Stimulated activated CD4-positive, alpha-beta T cell treated with anti-CD3 and anti-CD28 coated beads, Interleukin-15, amount 100 ng/mL, for 48 hours (primary cell): ENCODE measurements at places on chromosomes 16 and 17.

- no peak for DNase-seq
These were observed 27.3 kb downstream of the CD300LG start for GRCh38 chr17:43874293-43874692.

GRCh38 chr16:31785126-31785525 is 88.5 kb upstream of the ZNF267 start:
- DNase-seq: no peak

DNA sequence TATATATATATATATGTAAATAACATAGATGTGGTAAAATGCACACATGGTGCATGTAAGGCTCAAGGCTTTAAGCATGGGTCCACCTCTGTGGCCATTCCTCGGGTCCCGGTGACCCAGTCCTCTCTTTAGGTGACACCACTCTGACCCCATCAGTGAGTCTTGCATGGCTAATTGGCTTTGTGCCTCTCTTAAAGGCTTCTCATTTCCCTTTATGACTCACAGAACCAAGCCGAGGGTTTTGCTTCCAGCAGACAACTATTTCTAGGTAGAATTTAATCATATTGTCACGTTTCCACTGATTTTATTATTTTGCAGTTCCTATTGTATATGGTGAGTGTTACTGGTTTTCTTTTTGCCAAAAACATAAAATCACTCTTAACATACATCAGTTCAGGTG is 59.7 kb downstream of the PLCG2 start:
- DNase-seq: no peak

DNA sequence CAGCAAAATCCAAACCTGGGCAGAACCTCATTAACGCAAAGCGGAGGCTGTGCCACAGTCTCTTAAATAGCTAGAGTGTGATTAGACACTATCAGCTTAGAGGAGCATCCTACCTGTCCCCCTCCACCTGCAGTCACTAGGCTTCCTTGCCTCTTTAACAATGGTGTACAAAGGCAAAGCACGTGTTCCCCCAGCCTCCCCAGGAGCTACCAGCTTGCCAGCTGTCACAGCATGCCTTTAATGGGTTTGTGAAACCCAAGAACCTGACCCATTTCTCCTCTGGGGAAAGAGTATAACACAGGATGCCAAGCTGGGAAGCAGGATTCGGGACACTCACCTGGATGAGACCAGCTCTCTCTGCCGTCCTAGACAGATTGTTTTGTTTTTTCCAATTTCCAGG is 37.2 kb upstream of the TBX2 start:
- no peak for DNase-seq

DNA sequence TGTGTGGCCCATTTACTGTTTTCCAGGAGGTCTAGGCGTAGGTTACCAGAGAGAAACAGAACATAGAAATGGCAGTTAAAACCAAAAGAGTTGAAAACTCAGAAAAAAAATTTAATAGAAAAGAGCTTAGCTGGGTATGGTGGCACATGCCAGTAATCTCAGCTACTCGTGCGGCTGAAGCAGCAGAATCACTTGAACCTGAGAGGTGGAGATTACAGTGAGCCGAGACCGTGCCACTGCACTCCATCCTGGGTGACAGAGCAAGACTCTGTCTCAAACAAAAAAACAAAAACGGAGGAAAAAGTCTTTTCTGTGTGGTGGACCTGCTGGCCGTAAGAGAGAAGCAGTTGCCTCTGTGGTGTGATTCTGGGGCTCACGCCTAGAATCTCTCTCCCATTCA is 35.8 kb downstream of the MRTFB start:
- DNase-seq: no peak

DNA sequence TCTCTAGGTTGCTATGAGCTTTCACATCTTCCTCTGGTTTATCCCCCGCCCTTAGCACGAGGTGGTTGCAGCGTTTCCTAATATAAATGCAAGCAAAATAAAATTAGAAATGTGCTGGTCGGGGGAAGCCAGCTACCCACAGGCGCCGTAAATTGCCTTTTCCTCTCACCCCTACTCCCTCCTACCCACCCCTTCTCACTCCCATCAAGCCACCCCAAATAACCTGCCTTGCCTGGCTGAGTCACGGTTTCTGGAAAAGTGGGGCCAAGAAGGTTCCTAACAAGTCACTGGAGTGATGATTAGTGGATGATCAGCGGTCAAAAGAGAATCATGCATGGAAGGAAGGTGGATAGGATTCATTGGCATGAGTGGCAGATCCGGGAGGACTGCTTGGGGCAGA is 120.9 kb upstream of the RBFOX1 start:
- no peak for DNase-seq

GRCh38 chr16:4675864-4676786 is 17.2 kb upstream of the NUDT16L1 start:
- DNase-seq: peak; percentile 54

DNA sequence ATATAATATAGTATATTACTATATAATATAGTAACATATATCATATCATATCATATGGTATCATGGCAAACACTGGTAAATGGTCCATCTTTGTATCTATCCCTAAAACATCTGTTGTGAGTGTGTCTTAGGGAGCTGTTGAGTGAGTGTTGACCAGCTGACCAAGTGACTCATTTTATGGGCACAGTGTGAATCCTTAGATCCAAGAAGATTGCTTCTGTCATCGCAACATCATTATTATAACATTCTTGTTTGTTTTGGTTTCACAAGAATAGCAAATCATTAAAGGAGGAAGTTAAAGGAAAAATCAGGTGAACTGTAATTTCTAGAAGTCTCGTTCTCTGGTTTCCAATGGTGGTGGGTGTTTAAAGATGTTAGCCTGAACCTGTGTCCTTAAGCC is 11.7 kb upstream of the MAF start:
- no peak for DNase-seq

GRCh38 chr16:86584726-86585721 is 6.7 kb downstream of the FOXL1 start:
- DNase-seq: no peak

DNA sequence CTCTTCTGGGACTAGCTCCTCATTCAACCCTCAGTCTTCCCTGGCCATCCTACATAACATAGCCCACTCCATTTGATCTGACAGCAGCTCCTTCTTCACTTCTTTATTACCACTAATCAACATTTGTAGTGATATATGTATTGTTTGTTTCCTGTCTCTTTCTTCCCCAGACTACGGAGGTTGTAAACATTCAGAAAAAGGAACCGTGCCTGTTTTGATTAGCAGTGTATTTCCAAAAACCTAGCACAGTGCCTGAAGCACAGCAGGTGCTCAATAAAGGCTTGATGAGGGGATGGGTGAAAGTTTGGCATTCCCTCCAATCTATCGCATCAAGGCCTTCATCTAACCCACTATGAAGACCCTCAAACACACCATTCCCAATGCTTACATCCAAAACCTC is 150.8 kb downstream of the XYLT1 start:
- no peak for DNase-seq

- DNase-seq: no peak
These were observed 11.9 kb downstream of the CHD9NB start for GRCh38 chr16:53040788-53041187.

DNA sequence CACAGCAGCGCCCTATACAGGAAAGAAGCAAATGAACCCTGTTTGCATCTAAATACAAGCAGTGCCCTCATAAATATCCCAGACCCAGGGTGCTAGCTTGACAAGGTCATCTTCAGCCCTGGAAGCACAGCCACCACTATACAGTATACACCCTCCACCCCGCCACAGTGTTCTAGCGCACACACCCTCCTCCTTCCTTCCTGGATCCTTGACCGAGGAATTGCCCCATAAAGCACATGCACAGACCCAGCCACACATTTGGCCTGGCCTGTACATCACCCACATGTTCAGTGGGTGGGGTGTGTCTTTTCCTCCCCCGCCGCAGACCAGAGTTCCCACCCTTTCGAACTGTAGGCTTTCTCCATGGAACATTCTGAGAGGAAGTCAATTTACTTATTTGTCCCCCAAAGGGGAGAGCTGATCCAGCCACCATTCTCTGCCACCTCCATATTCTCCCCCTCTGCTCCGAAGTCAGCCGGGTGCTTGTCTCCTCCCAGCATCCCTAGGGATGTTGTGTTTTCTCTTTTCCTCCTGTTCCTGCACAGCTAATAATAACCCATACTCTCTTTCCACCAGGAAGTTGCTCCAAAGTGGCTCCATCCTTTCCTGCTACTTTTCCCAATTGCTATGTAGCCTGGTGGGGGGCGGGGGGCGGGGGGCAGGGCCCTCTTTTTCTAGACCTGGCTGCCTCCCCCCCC is 6.6 kb downstream of the ABI3 start:
- no peak for DNase-seq

DNA sequence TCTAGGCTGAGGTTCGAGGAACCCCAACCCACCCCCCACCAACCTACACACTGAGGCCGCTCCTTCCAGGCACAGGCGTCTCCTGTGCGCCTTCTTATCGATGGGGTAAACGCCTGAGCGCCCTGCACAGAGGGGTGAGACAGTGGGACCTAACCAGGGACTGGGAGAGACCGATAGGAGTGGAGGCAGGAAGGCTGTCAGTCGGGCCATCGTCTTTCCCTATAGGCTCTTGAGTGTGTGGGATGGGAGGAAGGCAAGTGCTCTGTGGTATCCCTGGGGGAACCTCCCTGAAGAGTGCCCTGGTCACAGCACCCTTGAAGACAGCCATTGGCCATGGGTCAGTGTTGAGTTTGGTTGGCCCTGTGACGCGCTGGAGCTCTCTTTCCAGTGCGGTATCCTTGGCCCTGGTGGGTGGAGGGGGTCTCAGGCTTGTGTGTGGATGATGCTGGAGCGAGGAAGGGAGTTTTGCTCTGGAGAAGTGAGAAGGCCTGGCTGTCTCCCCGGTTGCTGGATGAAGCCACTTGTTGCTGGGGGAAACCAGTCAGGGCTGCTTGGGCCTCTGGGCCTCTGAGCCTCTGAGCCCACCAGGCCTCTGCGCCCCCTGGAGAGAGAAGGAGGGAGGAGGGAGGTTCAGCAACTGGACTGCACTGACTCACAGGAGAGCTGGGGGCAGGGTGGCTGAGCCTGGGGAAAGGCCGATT is 1.7 kb downstream of the GPRC5C start:
- DNase-seq: no peak

- DNase-seq: peak; percentile 63
These were observed 2.9 kb downstream of the C17orf58 start for GRCh38 chr17:67993153-67993997.

GRCh38 chr16:86758932-86759331 is 180.6 kb downstream of the FOXL1 start:
- DNase-seq: no peak

DNA sequence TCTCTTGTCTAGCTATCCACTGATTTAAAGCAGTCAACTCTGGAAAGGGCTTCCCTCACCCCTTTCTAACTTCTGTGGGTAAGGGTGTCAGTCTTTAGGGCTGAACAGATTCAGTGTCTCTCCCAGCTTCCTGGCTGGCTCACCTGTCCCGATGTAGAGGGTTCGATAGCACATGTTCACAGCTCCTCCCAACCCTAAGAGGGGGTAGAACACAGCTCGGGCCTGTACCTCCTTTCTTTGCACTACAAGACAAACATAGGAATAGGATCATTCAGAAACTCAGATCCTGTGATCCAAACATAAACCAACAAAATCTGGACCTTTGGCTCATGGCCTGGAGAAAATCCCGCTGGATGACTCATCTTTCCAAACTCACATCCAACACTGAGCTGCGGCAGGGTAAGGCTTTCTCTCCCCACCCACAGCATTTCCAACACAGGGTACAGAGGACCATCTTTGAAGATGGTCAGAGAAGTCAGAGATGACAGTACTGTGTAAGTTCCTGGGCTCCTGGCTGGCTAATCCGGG is 5.8 kb upstream of the DHRS13 start:
- no peak for DNase-seq

GRCh38 chr16:8173111-8173644 is 417.1 kb downstream of the TMEM114 start:
- peak; percentile 17 for DNase-seq

DNA sequence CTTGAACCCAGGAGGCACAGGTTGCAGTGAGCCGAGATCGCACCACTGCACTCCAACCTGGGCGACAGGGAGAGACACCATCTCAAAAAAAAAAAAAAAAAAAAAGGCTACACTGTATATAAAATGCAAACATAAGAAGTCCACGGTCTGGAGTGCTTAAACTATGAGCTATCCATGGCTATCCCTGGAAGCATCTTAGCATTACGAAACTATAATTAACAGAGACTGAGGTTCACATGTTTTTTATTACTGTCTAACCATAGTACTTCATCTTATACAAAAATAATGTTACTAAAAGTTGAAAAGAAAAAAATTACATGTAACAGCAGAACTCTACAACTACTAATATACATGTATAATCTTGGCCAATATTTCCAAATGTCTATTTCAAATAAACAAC is 32.8 kb downstream of the HELZ start:
- DNase-seq: no peak

- no peak for DNase-seq
These were observed 147.0 kb downstream of the ABCA8 start for GRCh38 chr17:68807998-68808772.

- DNase-seq: no peak
These were observed 43.7 kb downstream of the CMTM4 start for GRCh38 chr16:66652661-66653360.

DNA sequence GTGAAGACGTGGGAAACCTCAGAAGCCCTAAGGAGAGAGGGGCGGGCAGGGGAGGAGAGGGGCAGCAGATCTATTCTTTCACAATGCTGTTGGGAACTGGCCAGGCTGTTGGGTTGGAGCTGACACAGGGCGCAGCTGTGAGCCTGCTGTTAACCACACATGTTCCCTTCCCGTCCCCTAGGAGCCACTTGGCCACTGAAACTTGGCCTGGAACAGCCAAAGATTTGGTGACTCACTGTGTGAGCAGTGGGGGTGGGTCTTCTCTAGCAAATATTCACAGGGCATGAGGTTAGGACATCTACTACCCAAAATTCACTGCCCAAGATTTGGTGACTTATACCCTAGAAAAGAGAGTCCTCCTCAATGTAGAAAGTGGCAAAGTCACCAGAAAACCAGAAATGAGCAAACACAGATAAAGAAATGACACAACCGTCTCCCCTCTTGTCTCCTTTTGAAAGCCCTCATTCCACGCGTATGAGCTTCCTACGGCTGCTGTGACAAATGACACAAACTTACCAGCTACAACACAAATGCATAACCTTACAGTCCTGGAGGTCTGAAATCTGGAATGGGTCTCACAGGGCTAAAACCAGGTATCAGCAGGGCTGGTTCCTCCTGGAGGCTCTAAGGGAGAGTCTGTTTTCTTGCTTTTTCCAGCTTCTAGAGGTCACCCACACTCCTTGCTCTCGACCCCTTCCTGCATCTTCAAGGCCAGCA is 6.3 kb downstream of the TBC1D16 start:
- DNase-seq: no peak

DNA sequence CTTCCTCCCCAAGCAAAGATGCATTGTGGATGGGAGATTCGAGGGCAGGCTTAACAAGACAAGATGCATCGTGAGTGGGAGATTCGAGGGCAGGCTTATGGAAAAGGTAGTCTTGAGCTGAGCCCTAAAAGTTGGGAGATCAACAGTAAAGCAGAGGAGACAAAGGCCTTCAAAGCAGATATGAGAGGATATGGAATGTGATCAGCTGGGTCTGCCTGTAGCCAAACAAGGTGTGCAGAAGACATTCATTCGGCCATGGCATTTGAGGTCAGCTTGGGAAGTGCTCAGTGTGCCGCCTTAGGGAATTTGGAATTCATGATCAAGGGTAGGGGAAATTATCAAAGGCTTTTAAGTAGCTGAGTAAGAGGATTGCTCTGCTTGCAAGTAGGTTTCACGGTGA is 39.5 kb downstream of the DNAH9 start:
- DNase-seq: no peak
